ENCODE measurements at places on chromosomes 16 and 17.
A peak's percentile ranks its signal among the peaks of the same experiment; 100 is the strongest.

DNA sequence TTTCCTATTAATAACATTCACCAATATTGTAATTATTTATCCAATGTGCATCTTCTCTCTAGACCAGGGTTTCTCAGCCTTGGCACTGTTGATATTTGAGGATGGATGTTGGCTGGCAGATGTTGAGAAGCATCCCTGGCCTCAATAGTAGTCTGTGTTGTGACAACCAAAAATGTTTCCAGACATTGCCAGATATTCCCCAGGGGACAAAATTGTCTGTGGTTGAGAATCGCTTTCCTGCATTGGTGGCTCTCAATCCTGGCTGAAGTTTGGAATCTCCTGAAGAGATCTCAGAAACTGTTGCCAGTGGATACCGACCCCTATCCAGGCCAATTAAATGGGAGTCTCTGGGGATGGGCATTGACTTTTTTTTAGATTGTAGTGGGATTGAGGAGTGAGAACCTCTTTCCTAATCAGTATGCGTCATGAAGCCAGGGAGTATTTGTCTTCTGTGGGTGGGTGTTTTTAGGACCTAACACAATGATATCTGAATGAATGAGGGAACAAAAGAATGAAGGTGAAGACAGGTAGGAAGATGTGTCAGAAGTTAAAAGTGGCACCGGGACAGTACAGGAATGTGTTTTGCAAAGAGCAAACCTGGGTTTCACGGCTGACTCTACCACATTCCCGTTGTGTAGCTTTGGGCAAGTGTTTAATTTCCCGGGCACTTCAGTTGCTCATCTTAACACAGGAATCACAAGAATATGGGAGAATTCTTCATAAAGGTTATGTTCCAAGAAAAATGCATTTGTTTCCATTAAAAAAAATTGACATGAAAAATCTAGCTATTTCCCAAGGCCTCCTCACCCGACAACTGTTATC is 24.3 kb downstream of the HSD17B2 start:
- DNase-seq: no peak

DNA sequence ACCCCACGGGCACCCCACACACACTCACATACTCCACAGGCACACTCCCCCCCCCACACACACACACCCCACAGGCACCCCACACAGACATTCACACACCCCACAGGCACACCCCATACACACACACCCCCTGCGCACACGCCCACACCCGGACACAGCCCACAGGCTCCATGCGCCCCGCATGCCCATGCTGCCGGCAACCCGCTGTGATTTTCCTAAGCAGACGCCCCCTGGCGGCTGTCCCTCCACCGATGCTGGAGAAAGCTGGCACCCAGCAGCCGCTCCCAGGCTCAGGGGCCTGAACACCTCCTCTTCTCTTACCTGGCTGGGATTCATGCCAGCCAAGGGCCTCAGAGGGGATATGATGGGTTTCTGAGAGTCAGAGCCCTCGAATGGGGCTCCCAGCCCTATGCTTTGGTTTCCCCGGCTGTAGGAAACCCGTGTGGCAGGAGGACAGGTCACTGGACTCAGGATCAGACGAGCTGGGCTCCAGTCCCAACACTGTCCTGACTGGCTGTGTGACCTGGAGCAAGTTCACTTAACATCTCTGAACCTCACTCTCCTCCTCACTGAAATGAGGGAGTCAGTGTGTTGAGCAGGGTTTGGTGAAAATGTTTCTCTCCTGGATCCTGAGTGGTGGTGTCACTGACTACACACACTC is 19.6 kb upstream of the TNFRSF13B start:
- peak; percentile 85 for DNase-seq

DNA sequence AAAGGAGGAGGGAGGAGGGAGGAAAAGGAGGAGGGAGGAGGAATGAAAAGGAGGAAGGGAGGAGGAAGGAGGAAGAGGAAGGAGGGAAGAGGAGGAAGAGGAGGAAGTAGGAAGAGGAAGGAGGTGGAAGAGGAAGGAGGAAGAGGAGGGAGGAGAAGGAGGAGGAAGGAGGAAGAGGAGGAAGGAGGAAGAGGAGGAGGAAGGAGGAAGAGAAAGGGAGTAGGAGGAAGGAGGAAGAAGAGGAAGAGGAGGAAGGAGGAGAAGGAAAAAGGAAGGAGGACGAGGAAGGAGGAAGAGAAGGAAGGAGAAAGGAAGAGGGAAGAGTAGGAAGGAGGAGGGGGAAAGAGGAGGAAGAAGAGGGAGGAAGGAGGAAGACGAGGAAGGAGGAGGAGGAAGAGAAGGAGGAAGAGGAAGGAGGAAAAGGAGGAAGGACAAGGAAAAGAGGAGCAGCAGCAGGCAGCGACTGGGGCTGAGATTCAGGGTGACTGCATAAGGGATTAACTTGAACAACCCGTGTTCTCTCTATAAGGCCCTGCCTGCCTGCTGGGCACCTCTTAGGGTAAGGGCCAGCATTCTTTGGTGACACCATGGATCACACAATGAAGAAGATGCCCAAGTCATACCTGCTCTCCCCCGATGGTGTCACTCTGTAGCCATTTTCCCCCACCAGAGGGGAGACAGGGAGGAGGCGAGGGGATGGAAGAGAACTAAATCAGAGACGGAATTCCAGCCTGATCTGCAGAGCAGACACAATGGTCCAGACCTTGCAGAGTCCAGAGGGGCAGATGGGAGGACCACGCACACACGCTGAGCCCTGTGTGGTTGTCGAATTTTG is 1.4 kb upstream of the IL34 start:
- no peak for DNase-seq

- peak; percentile 42 for DNase-seq
Observed at GRCh38 chr17:68344701-68345136, 53.4 kb downstream of the ARSG start.

GRCh38 chr17:61309362-61310256 is 90.0 kb upstream of the TBX2 start:
- DNase-seq: no peak

DNA sequence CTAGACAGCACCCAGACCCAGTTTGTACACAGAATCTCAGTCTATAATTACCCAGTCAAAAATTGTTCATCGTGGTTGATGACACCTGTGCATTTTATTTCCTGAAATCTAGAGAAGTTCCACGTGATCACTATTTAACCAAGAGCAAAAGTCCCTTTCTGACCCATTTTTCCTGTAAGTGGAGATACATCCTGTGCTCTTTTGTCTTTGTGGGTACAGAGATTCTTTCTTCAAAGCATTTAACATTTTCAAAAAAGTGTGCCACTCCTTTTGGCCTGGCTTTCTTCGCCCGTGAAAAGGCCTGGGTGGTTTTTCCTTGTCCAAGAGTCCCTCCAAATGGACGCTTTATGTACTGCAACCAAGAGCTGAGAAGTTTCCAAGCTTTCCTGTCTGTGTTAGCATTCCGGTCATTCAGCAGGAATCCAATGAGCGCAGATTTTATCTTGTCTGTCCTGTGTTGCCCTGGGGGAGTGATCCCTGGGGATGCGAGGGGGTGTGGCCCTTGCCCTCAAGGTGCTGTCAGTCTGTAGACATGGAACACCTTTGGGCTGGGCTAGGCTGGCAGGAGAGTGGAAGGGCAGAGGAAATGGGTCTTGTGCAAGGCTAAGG is 161.1 kb upstream of the CACNG5 start:
- peak; percentile 57 for DNase-seq

- DNase-seq: no peak
Observed at GRCh38 chr17:1843947-1844346, 14.1 kb downstream of the RPA1 start.

DNA sequence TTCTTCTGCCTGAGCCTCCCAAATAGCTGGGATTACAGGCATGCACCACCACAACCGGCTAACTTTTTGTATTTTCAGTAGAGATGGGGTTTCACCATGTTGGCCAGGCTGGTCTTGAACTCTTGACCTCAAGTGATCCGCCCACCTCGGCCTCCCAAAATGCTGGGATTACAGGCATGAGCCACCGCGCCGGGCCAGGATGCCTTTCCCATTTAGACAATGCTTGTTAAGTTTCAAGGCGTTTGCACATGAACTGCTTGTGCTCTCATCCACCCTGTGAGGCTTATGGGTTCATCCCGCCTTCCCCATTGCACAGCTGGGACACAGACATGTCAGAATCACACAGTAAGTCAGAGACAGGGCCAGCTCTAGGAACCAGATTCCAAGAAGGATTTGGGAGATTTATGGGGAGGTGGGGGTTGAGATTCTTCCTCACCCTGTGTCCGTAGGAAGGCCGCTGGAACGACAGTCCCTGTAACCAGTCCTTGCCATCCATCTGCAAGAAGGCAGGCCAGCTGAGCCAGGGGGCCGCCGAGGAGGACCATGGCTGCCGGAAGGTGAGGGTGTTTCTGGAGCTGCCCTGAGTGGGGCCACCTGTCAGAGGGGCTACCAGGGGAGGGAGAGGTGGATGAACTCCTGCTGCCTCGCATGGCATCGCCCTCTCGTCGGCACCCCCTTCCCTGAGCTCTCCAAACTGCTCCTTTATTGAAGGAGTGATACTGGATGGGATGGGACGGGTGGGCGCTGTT is 46.3 kb downstream of the MRC2 start:
- DNase-seq: no peak

DNA sequence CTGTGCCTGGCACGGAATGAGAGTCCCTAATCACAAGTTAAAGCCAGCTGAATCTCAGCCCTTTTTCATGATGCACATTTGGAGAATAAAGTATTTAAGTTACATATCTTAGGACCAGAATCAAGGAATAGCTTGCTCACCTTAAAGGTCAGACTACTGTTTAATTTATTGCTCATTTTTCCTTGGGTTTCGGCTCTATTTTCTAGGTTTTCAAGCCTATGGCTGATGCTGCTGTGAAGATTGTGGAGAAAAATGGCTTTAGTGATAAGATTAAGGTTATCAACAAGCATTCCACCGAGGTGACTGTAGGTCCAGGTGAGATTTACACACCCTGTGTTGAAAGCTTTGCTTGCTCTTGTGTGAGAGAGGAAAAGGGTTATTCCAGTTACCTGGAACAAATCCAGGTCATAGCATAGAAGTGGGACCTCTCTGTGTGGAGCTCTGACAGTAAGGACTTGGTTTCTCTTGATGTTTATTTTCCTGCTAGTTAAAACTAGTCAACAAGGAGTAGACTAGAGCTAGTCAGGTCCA is 18.1 kb downstream of the PRMT7 start:
- DNase-seq: no peak

- DNase-seq: no peak
Observed at GRCh38 chr16:50183316-50183715, 30.2 kb downstream of the TENT4B start.

- DNase-seq: no peak
Observed at GRCh38 chr16:74192281-74192797, 104.3 kb upstream of the PSMD7 start.
